ENCODE measurements at places on chromosomes 1 and 21.

DNA sequence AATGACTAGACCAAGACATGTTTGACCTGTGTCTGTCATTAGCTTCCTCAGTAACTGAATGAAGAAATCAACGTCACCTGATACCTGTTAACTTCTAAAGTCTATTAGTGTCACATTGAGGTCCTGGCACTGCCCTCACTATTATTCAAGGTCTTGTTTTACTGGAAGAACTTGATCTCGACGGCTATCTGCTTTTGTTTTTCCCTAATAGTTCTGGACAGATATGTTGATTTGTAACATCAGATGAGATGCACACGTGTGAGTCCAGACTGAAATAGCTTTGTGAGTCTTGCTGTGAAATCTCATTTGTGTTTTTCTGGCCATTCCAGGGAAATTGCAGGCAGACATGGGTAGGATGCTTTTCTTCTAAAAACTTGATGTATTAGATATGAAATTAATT, 159.2 kb downstream of the RYR2 start:
- DNase-seq, result no peak

GRCh38 chr21:42388740-42389448, 7.0 kb downstream of the TMPRSS3 start:
- no peak for DNase-seq

DNA sequence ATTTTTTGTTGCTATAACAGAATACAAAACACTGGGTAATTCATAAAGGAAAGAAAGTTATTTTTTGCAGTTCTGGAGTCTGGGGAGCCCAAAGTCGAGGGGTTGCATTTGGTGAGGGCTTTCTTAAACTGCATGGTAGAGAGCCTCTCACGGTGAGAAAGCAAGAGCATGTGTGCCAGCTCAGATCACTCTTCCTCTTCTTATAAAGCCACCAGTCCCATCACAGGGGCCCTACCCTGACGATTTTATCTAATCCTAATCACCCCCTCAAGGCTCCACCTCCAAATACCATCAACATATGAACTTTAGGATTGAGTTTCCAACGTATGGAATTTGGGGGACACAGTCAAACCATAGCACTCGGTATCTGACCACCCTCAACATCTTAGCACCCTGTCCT, 1.0 kb upstream of the STRIP1 start:
- DNase-seq, result no peak

DNA sequence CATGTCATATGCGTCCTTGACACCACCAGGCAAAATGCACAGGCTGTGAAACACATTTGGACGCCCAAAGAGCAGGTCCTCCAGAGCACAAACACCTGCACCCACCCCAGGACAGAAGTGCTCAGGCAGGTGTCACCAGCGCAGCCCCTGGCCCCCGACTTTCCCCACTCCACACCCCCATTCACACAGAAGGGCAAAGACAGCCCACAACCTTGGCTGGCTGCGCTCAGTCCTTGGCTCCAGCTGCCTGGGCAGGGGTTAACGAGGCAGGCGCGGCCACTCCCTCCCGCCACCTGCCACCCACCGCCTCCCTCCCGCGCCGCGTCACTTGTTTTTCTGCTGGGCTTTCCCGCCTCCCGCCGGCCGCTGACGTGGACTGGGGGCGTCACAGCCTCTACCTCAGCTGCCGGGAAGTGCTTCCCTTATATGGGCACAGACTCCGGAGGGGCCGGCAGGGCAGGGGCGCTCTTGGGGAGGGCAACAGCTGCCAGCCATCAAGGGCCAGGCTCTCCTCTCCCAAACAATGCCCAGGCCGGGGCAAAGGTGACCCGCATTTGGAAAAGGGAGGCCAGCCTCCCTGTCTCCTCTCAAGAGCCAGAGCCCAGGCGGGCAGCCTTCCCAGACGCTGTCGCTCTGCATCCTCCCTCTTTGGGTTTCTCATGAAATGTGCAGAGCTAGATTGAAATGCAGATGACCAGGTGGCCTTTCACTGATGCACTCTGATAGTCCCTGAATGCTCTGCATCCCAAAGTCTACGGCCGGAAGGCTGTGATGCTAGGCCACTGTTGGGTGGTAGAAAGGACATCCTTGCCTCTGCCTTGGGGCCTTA, 14.8 kb upstream of the BTG2 start:
- peak; percentile 98 for DNase-seq

- DNase-seq, result no peak
These were observed 144.9 kb downstream of the CD247 start for GRCh38 chr1:167373398-167373797.

- no peak for DNase-seq
These were observed 12.1 kb upstream of the CDK11B start for GRCh38 chr1:1670866-1671265.

DNA sequence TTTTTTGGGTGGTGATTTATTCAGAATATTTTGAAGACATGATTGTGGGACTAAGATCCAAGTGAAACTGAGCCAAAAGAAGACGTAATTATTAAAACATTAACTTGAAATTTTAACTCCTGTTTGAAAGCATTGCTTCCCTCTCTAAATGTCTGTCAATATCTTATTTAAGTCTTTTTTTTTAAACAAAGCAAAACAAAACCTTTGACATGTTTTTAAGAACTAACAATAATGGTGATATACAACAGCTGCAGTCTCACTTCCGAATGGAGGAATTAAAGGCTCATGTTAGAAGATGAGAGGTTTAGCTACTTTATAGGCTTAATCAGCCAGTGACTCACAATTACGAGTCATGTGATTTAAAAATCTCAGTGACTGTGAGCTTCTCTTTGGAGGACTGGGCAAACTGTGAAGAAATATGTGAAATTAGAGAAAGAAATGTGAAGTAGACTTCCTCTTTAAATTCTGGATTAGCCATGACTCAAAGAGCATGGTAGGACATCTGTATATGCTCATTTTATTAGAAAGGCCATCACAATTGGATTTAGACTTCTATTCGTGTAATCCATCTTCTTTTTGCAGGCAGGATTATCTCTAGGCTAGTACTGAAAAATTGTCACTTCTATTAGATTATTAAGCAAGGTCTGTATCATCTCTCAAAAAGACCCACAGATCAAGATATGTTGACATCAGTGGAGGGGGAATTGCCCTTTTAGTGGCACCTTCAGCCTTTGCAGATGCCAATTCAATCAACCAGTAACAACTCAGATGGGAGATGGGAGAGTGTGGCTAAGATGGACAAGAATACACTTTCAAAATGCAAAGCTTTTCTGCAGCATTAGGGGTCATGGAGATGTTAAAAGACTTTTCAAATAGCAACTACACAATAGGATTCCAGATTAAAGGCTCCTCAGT, 28.7 kb downstream of the KCNA3 start:
- DNase-seq, result no peak

Measured in activated CD4-positive, alpha-beta T cell treated with anti-CD3 and anti-CD28 coated beads for 4 hours (primary cell).